ENCODE measurements at places on chromosomes 5 and 9. TPM values are rescaled to one million over a fixed set of nuclear protein-coding genes. Genes with fewer than 3 reads are reported as not detected.
A peak's percentile ranks its signal among the peaks of the same experiment; 100 is the strongest.

Gene LECT2
- not detected for polyA plus RNA-seq

Gene MSANTD3
- 9.9 TPM for polyA plus RNA-seq

Gene ADGRV1
- 0.75 TPM for polyA plus RNA-seq

Gene FOXI1
- polyA plus RNA-seq = not detected

Gene CD14
- polyA plus RNA-seq = 17.0 TPM

Gene TMOD1
- polyA plus RNA-seq = 4.9 TPM

Gene FGF1
- polyA plus RNA-seq = 0.92 TPM

Gene ZNF346
- polyA plus RNA-seq = 4.7 TPM

Gene KIAA1958
- 0.60 TPM for polyA plus RNA-seq

Gene PDLIM4
- polyA plus RNA-seq = 52.4 TPM

Gene FAM151B
- polyA plus RNA-seq = 0.56 TPM

- no peaks in the 10 kb centered on the region for H3K27me3 ChIP-seq
- peaks cover 73% of the 10 kb centered on the region for H3K36me3 ChIP-seq
- H3K4me3 ChIP-seq = no peak overlapping the region
- no peak overlapping the region for H3K27ac ChIP-seq
These were observed 68.6 kb downstream of the SH3PXD2B start for GRCh38 chr5:172385707-172386106.

GRCh38 chr5:61474746-61475145 lies 142.7 kb downstream of the ZSWIM6 start:
- H3K27ac ChIP-seq = no peak overlapping the region
- no peak for DNase-seq
- H3K27me3 ChIP-seq = no peaks in the 10 kb centered on the region
- no peak overlapping the region for H3K4me3 ChIP-seq

DNA sequence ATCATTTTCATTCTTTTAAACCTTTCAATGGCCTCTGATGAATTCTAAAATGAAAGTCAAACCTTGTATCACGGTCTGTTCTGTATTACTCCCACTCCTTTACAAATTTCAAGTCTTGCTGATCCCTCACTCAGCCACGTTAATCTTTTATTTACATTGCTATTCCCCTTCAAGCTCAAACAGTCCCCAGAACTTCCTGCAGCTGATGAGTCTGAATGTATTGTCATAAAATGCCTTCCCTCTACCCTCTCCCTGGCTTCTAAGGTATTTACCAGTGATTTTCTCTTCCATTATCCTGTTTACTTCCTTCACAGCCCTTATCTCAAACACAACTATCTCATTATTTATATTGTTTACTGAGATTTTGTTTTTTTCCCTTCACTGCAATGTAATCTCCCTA lies 562.3 kb upstream of the C9orf72 start:
- no peak overlapping the region for H3K27ac ChIP-seq
- H3K4me1 ChIP-seq = no peaks in the 10 kb centered on the region
- no peak for DNase-seq
- no peak overlapping the region for H3K4me3 ChIP-seq
- no peaks in the 10 kb centered on the region for H3K36me3 ChIP-seq

GRCh38 chr9:5089737-5090136 lies 95.7 kb downstream of the INSL6 start:
- H3K27me3 ChIP-seq = no peaks in the 10 kb centered on the region
- DNase-seq = no peak
- no peaks in the 10 kb centered on the region for H3K4me1 ChIP-seq
- H3K4me3 ChIP-seq = no peak overlapping the region

DNA sequence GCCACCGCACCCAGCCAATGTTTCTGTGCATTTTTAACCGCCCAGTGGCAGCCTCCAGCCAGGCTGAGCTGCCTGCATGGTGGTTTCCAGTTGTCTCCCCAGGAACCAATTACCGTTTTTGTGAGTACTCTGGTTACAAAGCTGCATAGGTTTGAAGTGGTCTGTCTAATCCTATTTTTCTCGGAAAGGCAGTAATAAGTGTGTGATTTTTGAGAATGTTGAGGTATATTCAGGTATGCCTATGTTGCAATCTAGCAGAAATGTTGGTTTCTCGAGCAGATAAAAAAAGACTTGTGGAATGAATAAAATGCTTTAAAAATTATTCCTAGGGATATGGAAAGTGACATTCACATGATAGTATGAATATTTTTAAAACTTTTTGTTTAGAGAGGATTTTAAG lies 41.5 kb upstream of the ANKH start:
- no peak overlapping the region for H3K4me3 ChIP-seq
- H3K27me3 ChIP-seq = no peaks in the 10 kb centered on the region
- H3K4me1 ChIP-seq = no peaks in the 10 kb centered on the region
- DNase-seq = no peak

DNA sequence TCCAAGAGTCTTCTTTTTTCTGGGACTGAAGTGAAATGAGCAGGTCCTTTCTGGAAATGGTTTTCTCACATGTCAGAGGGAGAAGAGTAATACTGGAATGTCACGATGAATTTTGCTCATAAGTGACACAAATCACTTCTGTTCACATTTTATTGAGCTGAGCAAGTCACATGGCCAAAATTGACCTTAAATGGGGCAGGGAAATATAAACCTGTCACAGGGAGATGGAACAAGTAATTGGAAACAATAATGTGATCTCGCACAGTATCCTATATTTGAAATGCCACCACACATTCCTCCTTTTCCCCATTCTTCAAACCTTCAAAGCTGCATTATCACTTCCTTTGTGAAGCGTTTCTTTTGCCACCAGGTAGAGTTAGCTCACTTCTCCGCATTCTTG lies 25.2 kb upstream of the LIFR start:
- no peak overlapping the region for H3K4me3 ChIP-seq
- H3K27me3 ChIP-seq = no peaks in the 10 kb centered on the region
- no peaks in the 10 kb centered on the region for H3K36me3 ChIP-seq
- no peak for DNase-seq
- H3K4me1 ChIP-seq = no peaks in the 10 kb centered on the region
- no peak overlapping the region for H3K27ac ChIP-seq

DNA sequence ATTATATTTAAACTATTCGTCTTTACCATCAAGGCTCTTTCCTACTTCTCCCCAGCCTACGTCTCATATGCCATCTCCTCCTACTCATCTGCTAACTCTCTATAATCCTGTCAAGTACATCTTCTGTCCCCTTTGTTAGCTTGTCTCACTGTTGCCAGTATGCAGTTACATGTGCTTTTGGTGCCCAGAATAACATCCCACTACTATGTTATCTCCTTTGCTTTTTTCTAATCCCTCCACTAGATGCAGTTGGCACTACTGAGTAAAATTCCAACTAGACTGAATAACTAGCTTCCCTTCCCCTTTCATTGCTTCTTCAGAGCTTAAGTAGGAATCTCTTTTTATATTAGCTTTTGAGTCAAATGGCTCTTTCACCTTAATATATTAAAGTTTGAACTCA lies 3.0 kb upstream of the ARRDC3 start:
- H3K4me3 ChIP-seq = no peak overlapping the region
- no peaks in the 10 kb centered on the region for H3K4me1 ChIP-seq
- no peaks in the 10 kb centered on the region for H3K36me3 ChIP-seq

DNA sequence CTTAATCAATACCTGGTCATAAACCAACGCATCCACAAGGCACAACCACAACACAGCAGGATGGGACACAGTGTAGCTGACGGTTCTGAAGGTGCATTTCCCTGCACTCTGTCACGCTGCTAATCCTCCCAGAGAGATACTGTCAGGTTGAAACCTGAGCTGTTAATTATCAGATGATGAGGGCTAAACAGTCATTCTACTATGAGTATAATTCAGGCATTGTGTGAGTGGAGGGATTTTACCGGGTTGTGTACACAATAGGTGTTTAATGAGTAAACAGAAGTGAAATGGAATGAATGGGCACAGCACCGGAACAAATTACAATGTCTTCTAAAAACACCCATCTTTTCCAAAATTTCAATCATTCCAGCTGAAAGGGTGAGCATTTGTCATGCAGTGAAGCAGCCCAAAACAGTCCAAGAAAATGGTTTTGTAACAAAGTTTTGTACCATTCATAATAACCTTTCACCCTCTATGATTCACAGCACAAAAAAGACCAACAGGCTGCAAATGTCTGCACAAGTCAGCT lies 71.5 kb downstream of the ABCA1 start:
- no peaks in the 10 kb centered on the region for H3K27me3 ChIP-seq
- H3K4me3 ChIP-seq = no peak overlapping the region
- H3K27ac ChIP-seq = peak overlapping the region; percentile 70
- peaks cover 80% of the 10 kb centered on the region for H3K36me3 ChIP-seq
- peaks cover 15% of the 10 kb centered on the region for H3K4me1 ChIP-seq

- peak; percentile 80 for DNase-seq
- H3K27ac ChIP-seq = no peak overlapping the region
- no peaks in the 10 kb centered on the region for H3K36me3 ChIP-seq
- peaks cover 9% of the 10 kb centered on the region for H3K4me1 ChIP-seq
These were observed 5.6 kb upstream of the IER5L start for GRCh38 chr9:129183495-129184218.

DNA sequence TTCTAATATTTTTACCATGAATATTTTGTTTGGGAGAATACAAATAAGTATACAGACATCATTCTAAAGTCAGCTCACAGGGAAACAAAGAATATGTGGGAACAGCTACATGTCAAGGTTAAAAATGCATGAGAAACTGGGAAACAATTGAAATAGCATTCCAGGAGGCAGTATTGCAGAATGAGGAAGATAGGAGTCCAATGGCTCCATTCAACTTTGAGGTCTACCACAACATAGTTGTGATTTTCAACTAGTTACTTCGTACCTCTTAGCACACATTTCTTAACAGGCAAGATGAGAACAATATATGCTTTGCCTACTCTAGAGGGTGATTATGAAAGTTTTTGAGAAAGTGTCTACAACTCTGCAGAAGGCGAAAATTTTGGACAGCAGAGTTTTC lies 35.2 kb upstream of the CAST start:
- no peaks in the 10 kb centered on the region for H3K36me3 ChIP-seq
- H3K27me3 ChIP-seq = no peaks in the 10 kb centered on the region
- no peak overlapping the region for H3K4me3 ChIP-seq
- peaks cover 24% of the 10 kb centered on the region for H3K4me1 ChIP-seq
- no peak for DNase-seq

DNA sequence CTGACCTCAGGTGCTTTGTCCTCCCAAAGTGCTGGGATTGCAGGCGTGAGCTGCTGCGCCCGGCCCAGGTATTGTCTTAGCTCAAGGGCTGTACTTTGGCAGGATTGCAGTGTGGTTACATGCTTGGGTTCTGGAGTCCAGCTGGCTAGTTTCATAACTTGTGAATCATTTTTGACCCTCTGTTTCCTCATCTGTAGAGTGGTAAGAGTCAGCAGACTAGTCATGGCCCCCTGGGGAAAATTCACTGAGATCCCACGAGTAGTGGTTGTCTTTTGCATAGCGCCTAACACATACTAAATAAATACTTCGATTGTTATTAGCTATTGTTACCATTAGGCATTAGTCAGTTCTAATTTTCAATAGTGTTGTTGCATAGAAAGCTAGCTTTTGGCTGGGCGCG lies 14.3 kb downstream of the PTPA start:
- H3K27me3 ChIP-seq = no peaks in the 10 kb centered on the region
- peaks cover 5% of the 10 kb centered on the region for H3K4me1 ChIP-seq
- DNase-seq = no peak
- no peak overlapping the region for H3K27ac ChIP-seq

DNA sequence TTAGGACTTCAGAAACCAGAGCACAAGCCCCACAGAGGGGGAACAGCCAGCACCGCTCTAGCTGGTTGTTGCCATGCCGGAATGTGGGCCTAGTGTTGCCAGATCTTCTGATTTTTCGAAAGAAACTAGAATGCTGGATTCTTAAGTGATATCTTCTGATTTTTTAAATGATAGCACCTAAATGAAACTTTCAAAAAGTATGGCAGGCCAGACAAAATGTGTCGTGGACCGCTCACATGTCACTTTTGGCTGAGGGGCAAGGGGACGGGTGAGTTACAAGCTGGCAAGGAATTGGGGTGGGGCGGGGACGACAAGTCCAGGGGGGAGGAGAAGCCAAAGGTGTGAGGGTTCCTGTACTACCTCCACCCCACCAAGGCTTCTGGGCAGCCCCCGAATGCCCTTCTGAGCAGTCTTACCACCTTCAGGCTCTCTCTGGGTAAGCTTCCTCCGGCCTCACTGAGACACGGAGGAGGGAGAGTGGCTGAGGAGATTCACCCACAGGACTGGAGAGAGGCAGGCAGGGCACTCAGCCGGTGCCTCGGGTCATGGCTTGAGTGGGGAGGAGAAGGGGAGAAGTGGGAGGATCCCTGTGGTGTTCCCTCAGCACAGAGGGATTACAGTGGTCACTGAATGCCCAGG lies 10.3 kb downstream of the B4GALT7 start:
- no peak overlapping the region for H3K27ac ChIP-seq
- no peaks in the 10 kb centered on the region for H3K36me3 ChIP-seq
- H3K4me1 ChIP-seq = peaks cover 30% of the 10 kb centered on the region
- no peak for DNase-seq
- H3K27me3 ChIP-seq = no peaks in the 10 kb centered on the region
- no peak overlapping the region for H3K4me3 ChIP-seq

- H3K36me3 ChIP-seq = peaks cover 21% of the 10 kb centered on the region
- H3K27me3 ChIP-seq = no peaks in the 10 kb centered on the region
- H3K4me1 ChIP-seq = peaks cover 20% of the 10 kb centered on the region
- DNase-seq = no peak
- peak overlapping the region; percentile 56 for H3K27ac ChIP-seq
- H3K4me3 ChIP-seq = no peak overlapping the region
These were observed 24.6 kb downstream of the SPARC start for GRCh38 chr5:151661968-151662732.

- DNase-seq = no peak
- H3K27ac ChIP-seq = peak overlapping the region; percentile 37
- H3K36me3 ChIP-seq = peaks cover 42% of the 10 kb centered on the region
- H3K4me3 ChIP-seq = no peak overlapping the region
- no peaks in the 10 kb centered on the region for H3K27me3 ChIP-seq
- H3K4me1 ChIP-seq = peaks cover 66% of the 10 kb centered on the region
These were observed 21.1 kb downstream of the CPEB4 start for GRCh38 chr5:173909199-173909598.

DNA sequence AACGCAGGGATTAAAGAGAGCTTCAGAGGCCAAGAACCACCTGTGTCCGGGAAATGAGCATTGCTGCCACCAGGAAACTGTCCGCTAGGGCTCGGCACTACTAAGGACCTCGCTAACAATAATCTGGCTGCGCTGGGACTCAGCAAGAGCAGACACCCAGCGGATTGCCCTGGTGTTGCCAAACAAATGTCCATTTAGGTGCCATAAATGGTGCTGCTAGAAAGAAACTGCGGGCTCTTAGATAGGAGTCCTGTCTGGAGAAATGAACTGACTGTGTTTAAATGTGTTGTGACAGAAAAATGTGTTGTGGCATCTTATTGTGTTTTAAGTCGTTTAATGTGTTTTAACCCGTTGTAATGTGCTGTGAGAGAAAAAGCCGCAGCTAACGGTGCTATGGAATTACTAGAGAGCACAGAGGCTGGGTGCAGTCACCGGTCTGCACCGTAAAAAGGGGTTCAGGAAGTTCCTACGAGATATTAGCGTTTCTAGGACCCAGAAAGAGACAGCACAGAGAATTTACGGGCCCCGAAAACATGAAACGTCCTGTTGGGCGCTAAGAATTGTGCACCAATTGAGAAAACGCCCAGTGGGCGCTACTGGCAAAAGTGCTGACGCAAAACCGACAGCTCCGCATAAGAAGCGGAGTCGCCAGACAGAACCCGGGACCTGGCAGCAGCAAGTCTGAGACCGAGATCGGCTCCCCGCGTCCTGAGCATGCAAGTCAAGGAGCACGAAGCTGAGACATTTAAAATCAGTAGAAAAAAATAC lies 90.6 kb downstream of the ANXA2R start:
- H3K27ac ChIP-seq = peak overlapping the region; percentile 94
- DNase-seq = peak; percentile 58
- H3K27me3 ChIP-seq = peaks cover 100% of the 10 kb centered on the region
- peaks cover 18% of the 10 kb centered on the region for H3K4me1 ChIP-seq
- no peaks in the 10 kb centered on the region for H3K36me3 ChIP-seq

GRCh38 chr5:52859628-52860027 lies 71.9 kb downstream of the ITGA1 start:
- no peak for DNase-seq
- no peak overlapping the region for H3K27ac ChIP-seq
- H3K4me1 ChIP-seq = no peaks in the 10 kb centered on the region
- no peaks in the 10 kb centered on the region for H3K27me3 ChIP-seq
- H3K36me3 ChIP-seq = no peaks in the 10 kb centered on the region

Data from stomach (tissue), 19 donors.